ENCODE measurements at places on chromosomes 6 and 20. TPM values are rescaled to one million over a fixed set of nuclear protein-coding genes. Genes with fewer than 3 reads are reported as not detected.
A peak's percentile ranks its signal among the peaks of the same experiment; 100 is the strongest.

- DNase-seq = no peak
- H3K4me1 ChIP-seq = no peaks in the 10 kb centered on the region
- no peaks in the 10 kb centered on the region for H3K27me3 ChIP-seq
- H3K36me3 ChIP-seq = peaks cover 44% of the 10 kb centered on the region
- no peak overlapping the region for H3K4me3 ChIP-seq
- H3K27ac ChIP-seq = no peak overlapping the region
These were observed 32.0 kb upstream of the GJA10 start for GRCh38 chr6:89862273-89862672.

DNA sequence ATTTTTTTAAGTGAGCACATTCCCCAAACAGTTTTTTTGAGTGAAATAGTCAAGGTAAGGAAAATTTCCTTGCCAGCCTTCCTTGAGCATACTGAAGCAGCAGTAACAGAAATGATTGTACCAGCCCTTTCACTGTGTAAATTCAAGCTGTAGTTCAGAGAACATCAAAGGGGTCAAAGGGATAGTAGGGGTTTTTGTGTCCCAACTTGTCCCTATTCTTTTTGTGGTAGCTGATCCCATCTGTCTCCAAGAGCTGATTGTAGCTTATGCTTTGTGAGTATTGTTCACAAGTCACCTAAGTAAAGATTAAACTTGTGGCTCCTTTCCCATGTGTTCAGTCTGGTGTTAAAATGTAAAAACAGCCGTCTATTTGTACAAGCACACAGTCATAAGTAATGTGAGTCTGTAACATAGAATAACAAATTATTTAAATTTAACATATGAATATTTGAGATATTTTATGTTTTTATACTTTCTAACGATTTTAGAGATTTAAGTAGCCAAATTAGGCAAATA, 185.0 kb downstream of the CENPW start:
- H3K36me3 ChIP-seq = no peaks in the 10 kb centered on the region
- DNase-seq = no peak
- no peaks in the 10 kb centered on the region for H3K27me3 ChIP-seq
- H3K4me3 ChIP-seq = no peak overlapping the region
- H3K4me1 ChIP-seq = no peaks in the 10 kb centered on the region

GRCh38 chr6:160129881-160130615, 8.4 kb downstream of the SLC22A1 start:
- peak; percentile 23 for DNase-seq
- H3K27me3 ChIP-seq = no peaks in the 10 kb centered on the region
- H3K36me3 ChIP-seq = peaks cover 4% of the 10 kb centered on the region

DNA sequence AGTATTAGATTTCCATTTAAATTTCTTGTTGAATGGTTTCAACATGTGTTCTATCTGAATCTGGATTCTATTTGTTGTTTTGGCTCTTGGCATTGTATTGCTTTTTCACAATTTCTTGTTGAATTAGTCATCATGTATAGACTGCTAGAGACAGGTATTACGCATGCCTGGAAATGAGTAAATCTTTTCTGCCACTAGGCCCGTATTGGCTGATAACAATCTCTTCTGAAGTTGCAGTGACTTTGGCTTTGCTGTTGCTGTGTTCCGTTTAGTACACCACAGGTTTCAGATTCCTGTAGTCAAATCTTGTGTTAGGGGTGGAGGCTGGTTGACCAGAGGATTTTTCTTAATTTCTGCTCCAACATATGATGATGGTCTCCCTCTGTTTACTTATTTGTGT, 1339.4 kb downstream of the GRIK2 start:
- no peaks in the 10 kb centered on the region for H3K27me3 ChIP-seq
- no peaks in the 10 kb centered on the region for H3K4me1 ChIP-seq
- H3K4me3 ChIP-seq = no peak overlapping the region
- no peak overlapping the region for H3K27ac ChIP-seq

GRCh38 chr20:34547844-34548613, 10.5 kb upstream of the MAP1LC3A start:
- no peak overlapping the region for H3K4me3 ChIP-seq
- no peaks in the 10 kb centered on the region for H3K36me3 ChIP-seq
- no peak for DNase-seq
- H3K27me3 ChIP-seq = no peaks in the 10 kb centered on the region

GRCh38 chr20:40970218-40970617, 58.4 kb upstream of the TOP1 start:
- no peaks in the 10 kb centered on the region for H3K27me3 ChIP-seq
- H3K27ac ChIP-seq = no peak overlapping the region
- no peaks in the 10 kb centered on the region for H3K36me3 ChIP-seq
- H3K4me3 ChIP-seq = no peak overlapping the region
- H3K4me1 ChIP-seq = peaks cover 8% of the 10 kb centered on the region

Gene IL17A
- not detected for polyA plus RNA-seq

Gene KCNQ5
- polyA plus RNA-seq = 0.02 TPM
